Stimulated activated CD8-positive, alpha-beta memory T cell treated with anti-CD3 and anti-CD28 coated beads, Interleukin-7, amount 100 ng/mL, for 4 hours (primary cell): ENCODE measurements at places on chromosomes 5 and 9.

GRCh38 chr9:88722753-88723152, 187.8 kb downstream of the NXNL2 start:
- DNase-seq, result no peak

DNA sequence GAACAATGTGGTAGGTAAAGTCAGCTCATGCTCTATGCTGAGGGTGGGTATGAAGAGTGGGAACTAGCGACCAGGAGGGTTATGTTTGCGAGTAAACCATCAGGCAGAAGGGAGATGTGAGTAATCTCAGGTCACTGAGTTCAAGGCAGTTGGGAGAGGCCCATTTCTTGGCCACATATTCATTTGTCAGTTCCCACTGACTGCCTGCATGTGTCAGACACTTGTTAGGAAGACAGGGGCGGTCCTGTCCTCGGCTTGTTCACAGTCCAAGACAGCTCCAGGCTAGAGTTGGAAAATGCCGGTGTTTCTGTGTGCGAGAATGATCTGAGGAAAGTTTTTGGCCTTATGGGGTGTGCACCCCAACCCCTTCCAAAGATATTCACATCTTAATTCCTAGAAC, 48.6 kb upstream of the GDNF start:
- no peak for DNase-seq

GRCh38 chr5:157930710-157931109, 71.8 kb upstream of the CLINT1 start:
- DNase-seq, result no peak

- no peak for DNase-seq
These were observed 40.0 kb downstream of the G3BP1 start for GRCh38 chr5:151811593-151812321.

DNA sequence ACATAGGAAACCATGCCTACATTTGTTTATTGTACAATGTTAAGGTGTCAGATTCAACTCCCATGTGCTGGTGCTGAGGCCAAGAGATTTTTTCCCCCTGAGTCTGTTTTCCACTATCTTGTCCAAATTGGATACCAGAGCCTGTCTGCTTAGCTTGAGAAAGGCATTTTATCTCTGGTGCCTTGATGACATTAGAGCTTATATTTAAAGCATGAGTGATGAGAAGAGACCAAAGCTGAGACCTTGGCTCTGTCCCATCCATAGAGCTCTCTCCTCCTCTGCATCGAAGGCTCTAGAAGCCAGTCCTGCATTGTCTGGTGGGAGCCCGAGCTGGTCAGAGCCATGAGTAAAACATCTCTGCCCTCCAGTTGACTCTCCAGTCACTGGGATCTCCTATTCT, 10.4 kb upstream of the PPP2CA start:
- DNase-seq, result no peak

DNA sequence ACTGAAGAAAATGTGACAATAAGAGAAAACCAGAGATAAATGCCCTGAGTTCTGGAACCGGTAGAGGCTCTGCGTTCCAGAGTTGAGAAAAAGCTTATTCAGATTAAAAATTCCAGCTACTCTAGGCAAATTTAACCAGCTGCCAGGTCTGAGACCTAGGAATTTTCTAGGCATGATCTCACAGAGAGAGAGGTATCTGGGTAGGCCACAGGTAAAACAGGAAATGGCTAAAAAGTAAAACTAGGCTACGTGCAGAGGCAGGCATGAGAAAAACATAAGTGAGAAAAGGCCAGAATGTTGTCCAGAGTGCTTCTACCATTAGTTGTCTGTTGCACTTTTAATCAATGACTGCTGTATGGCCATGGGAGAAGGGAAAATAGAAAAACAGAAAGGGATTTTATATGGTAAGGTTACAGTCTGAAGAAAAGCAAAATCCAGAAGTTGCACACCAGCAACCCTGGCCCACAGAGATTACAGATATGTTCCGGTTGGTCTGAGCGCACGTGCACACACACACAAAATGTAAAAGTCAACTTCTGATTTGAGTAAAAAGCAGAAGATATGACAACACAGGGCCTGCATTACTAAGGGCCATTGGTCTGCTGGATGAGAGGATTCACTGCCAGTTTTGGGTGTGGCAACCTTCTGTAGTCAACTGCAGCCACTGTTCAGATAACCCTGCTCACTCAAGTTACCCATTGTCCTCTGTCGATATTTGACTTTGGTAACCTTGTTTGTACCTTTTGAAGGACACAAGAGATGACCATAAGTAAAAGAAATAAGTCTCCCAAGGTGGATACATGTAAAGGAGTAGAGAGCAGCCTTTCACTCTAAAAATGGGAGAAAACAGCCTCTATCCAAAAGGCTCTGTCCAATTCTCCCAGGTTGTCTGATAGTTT, 266.0 kb downstream of the DTWD2 start:
- DNase-seq, result no peak

DNA sequence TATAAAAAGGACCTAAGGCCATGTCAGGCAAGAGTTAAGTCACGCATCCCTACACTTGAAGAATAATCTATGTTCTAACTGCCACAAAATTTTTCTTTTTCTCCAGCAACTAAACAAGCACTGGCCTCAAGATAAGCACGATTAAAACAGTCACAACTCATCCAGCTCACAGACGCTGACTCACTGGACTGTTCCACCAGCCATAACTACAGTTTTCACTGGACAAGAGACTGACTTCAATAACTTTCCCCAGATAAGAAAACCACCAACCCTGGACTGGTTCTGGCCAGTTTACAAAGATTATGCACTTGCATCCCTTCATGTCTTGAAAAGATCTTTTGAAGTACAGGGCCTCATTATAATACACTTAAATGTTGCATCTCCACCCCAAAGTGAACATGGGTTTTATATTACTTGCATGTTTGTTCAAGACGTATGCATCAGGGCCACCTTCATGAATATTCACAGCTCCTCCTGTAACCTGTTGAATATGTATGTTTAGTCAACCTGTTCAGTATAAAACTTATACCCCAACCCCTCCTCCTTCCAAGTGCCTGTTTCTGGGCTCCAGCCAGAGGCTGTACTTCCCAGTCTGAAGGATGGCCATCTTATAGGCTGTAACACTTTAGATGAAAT, 129.3 kb upstream of the EPB41L4A start:
- DNase-seq, result no peak

DNA sequence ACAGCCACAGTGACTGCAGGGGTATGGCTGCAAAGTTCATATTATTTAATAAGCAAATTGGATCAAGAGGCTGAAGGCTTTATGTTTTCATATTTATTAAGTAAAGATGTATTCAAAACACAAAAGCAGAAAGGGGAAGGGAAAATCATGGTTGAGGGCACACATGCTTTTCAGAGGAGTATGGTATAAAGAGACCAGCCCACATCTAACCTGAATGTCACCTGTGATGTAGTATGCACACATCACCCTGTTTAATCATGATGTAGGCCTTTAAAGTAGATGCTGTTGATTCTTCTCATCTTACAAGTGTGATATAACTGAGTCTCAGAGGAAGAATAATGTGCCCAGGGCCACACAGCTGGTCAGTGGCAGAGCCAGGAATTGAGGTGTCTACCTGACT, 211.8 kb downstream of the DCP2 start:
- no peak for DNase-seq

DNA sequence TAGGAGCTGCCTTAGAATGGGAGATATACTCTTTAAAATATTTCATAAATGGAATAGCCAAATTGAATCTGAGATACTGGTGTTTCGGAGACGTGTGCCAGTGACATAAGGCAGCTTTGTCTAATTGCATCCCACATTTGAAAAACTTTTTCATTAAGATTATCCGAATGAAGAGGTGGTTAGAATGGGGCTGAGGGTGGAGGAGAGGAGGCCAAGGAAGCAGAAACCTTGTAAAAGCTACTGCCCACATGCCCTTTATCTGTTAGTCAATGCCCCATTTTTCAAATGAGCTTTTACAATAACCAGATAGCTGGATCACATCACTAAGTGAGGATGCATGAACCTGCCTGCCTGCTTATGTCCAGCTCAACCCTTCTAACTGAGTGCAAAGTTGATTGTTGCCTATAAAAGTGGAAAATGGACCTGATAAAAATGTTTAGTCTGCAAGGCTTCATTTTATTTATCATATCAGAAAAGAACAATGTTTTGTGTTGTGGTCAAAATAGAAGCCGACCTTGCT, 34.8 kb downstream of the SNX24 start:
- DNase-seq, result no peak

GRCh38 chr9:105168870-105169319, 75.6 kb upstream of the SLC44A1 start:
- DNase-seq, result no peak

DNA sequence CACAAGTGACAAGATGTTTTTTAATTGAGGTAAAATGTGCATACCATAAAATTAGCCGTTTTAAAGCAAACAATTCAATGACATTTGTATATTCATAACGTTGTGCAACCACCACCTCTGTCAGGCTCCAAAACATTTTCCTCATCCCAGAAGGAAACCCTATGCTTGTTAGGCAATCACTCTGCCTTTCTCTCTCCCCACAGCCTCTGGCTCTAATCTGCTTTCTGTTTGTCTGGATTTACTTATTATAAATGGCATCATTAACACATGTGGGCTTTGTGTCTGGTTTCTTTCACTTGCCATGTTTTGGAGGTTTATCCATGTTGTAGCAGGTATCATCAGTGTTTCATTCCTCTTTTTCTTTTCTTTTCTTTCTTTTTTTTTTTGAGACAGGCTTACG, 1.4 kb upstream of the N4BP3 start:
- DNase-seq, result no peak

DNA sequence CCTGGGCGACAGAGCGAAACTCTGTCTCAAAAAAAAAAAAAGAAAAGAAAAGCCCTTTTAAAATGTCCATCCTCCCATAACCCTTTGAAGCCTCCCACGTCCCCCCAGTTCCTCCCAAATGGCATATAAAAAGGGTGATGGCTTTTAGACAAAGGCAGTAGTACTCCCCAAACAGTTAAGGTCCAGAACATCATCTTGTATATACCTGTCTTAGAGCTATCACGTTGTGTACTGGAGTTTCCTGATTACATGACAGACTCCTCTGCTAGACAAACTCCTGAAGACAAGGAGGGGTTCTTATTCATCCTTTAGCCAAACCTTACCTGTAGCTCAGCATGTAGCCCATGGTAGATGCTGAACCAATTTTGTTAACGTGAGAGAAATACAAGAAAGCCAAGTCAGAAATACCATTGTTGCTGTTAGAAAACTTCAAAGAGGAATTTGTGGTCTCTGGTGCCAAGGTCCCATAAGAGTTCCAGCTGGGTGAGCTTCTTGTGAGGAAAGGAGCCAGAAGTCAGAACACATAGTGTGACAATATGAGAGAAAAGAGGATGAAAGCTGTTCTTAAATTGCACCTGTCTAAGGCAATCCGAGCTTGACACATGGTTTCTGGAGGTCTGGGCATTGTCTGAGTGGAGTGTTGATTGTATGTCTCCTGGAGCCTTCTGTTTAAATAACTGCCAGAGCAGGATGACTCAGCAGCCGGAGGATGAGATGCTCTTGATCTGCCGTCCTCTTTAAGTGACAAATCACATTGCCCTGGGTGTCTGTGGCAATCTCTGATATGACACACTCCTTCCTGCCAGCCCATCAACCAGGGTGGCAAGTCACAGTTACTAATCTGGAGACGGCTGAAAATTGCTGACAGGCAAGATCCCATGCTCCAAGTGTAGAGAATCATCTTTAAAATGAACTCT, 69.1 kb downstream of the ARRDC3 start:
- peak; percentile 81 for DNase-seq

DNA sequence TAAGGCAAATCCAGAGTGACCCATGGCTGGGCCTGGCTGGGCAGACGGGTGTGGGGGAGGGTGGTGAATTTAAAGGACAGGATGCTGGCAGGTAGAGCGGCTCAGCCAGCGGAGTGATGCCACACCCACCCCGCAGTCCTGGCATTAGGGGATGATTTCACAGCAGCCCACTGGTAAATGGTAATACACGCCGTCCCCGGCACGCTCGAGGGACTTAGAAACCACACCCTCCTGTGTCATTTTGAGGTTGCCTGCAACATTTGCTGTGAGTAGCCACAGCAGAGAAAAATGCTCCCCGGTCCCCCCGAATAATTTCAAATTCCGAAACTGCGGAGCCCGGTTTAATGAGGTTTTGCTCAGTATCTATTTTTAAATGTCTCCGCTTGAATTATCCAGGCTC, 71.3 kb upstream of the FCN2 start:
- no peak for DNase-seq

- DNase-seq, result no peak
These were observed 56.6 kb downstream of the NDUFS4 start for GRCh38 chr5:53616939-53617549.

- DNase-seq, result no peak
These were observed 175.4 kb downstream of the SLIT3 start for GRCh38 chr5:169125571-169125970.

DNA sequence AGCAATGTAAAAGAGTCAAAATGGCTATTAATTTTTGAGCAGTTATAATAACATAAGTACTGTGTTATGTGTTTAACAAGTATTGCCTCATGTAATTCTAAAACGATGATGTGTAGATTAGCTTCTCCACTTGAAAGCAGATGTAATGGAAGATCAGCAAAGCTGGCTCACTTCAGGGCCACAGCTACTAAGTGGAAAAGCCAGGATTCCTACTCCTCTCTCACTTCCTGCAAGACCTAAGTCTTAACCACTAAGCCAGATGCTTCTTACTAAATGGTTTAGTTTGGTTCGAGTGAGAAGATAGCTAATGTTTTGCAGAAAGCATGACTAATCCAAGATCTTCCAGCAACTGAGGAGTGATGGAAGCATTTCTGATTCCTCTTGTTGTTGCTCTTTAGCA, 15.7 kb upstream of the TNC start:
- no peak for DNase-seq

DNA sequence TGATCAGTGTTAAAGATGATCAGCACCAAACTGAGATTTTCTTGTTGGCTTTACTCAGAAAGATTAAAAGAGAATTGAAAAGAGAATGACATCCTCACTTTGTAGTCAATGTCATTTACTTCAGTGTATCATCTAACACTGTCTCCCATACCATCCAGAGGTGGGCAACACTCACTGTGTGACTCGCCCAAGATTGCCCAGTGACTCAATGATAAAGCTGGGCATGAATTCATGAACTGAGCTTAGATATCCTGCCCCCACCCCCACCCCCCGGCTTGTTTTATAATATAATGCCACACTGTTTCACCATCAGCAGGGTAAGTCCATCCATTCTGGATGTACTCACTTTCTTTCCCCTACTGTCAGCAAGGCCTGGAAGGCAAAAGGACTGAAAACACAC, 242.2 kb downstream of the FAM114A2 start:
- no peak for DNase-seq
